ENCODE measurements at places on chromosomes 1 and 21.

DNA sequence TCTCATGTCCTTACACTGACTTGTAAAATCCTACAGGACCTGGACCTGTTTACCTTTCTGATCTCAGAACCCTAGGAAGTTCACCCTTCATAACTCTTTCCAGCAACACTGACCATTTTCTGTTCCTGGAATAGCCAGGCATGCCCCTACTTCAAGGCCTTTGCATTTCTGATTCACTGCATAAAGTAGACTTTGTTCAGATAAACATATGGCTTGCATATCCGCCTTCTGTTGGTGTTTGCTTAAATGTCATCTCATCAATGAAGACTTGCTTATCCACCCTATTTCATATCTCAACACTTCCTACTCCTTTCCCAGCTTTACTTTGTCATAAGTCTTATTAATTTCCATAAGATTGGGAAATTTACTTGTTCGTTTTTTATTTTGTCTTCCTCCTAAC lies 57.4 kb downstream of the HSPA13 start:
- DNase-seq = no peak

DNA sequence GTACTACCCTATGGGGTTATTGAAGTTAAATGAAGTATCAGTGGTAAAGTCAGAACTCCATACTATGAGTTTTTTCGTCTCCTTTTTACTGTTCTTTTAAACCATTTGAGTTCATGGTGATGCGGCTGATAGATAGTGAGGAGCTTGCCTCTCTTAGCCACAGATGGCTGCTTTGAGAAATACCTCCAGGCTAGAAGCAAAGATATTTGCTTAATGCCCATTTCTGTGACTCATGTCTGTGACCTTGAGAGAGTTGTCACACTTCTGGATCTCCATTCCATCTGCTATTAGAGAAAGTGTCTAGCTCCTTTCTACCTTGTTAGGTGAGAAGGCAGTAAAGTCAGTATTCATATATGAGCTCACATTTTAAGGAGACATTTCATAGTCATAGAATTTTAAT lies 89.5 kb upstream of the PLXNA2 start:
- no peak for DNase-seq

DNA sequence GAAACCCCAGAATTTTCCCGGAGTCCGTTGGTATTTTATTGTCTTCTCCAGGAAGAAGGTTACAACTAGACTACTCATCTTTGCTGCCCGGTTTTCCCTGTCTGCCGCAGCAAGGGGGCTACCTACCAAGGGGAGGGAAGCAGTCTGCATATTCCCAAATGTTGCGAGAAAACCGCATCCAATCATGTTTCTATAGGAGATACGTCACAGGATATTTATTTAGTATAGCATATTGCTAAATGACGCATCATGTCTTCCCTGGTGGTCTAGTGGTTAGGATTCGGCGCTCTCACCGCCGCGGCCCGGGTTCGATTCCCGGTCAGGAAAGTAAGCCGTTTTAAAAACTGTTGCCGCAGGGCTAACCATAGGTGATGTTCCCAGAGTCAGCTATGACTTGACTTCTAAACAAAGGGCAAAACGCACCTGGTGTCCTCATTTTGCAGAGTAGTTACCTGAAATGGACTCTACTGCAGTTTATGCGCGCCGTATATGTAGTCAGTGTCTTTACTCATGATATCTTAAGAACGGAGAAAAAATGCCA lies 15.2 kb upstream of the ZNF692 start:
- peak; percentile 84 for DNase-seq

DNA sequence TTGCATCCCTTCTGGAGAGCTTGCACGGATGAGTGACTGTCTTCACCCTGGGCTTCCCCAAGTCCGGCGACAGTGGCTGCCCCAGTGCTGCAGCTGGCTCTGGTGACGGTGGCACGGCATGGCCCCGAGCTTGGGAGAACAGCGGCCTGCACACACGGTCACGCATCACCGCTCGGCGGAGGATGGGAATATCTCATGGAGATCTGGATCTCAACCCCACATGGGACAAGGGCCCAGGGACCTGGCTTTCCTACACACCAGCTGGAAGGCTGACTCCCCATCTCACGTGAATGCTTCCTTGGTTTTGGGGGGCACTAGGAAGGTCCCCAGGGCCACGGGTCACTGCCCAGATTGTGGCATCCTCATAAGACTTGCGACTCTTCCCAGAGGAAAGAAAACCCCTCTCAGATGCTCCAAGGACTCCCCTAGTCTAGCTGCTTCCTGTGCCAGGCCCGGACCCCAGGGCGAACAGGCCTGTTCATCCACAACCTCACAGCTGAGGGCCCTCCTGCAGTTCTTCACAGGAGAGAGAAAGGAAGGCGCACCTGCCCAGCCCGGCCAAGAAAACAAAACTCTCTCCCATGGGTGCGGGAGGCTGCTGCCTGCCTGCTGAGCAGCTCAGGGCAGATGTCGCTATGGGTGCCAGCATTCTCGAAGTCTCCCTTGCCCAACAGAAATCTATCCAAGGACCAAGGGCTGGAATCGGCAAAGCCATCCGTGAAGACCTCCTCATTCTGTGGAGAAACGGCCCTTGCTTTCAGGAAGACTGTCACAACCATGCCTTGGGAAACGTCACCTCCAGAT lies 9.9 kb downstream of the CFAP410 start:
- no peak for DNase-seq

GRCh38 chr21:29382030-29382654 lies 83.4 kb downstream of the BACH1 start:
- no peak for DNase-seq

- DNase-seq = no peak
Observed at GRCh38 chr1:228358039-228358763, 48.4 kb downstream of the TRIM11 start.

DNA sequence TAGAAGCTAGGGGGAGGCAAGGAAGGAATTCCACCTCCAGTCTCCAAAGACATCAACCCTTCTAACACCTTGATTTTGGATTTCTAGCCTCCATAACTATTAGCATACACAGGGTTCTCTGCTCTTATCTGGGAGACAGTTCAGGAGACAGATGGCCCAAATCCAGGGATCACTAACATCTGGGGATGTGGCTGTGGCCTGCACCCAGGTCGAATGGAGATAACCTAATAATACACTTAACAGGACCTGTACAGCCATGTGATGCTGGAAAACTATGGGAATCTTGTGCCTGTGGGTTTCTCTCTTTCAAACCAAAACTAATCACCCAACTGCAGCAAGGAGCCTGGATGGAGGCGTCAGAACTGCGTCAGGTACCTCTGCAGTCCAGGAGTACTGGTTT lies 47.6 kb downstream of the KIAA0319L start:
- no peak for DNase-seq

Measured in T-helper 1 cell (primary cell).